Progenitor cell of endocrine pancreas (in vitro differentiated cells): ENCODE measurements at places on chromosomes 3 and 15. TPM values are rescaled to one million over a fixed set of nuclear protein-coding genes. Genes with fewer than 3 reads are reported as not detected.

GRCh38 chr3:25377042-25377441 is 51.0 kb upstream of the RARB start:
- no peak for DNase-seq

The ARGFX gene
- not detected in 2 replicates for total RNA-seq

DNA sequence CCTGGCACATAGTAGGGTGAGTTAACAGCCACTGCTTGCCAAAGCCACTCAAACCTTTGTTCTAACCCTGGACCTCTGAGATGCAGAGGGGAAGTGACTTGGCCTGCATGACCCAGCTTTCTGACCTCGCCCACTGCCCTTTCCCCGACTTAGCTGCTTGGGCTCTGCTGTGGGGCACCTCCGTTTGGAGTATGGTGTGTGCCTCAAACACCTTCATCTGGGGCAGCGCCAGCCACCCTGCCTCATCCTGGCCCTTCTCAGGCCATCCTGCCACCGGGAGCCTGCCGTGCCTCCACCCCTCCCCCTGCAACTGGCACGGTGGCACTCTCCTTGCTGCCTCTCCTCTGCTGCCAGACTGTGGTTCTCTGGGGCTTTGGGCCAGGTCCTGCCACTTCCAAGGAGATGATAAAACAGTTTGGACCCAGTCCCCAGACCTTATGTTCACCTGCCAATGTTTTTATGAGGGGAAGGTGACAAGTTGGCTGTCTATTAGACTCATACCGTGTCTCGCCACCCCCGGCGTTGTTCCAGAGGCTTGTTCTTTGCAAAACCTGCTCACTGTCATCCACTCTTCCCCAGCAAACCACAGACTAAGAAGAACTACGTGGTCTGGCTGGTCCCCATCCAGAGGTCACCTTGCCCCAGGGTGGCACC is 32.2 kb downstream of the SLC6A6 start:
- no peak for DNase-seq

The RARRES1 gene
- 1.1 and 3.3 TPM in 2 replicates for total RNA-seq

DNA sequence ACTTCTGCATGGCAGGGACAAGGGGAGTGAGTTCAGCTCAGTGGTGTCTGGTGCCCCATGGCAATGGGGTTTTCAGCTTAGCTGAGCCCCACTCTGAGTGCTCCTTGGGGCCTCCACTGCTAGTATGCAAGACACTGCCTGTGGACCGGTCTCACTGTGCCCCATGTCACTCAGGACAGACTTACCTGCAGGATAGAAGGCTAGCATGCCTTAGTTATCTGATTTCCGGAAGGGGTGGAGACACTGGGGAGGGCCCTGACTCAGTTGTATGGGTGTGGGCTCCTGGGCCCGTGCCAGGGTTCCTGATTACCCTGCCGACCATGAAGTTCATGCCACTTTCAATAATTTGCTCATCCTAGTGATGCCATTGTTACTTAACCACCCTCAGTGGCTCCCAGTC is 4.3 kb upstream of the SLC6A20 start:
- no peak for DNase-seq

DNA sequence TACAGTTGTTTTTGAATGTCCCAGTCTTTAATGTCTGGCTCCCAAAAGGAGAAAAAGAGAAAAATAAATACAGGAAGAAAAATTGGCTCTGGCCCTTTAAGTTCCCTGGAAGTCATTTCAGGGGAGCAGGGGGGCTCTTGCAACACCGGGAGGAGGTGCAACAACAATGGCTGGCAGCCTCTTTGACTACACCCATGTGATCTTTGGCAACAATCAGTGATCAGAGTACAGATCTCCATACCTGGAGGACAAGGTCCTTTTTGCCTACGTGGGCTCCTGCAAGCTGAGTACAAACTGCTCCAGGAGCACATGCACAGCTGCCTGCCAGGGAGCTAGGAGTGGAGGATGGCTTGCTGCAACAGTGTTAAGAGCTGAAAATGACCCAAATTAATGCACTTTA is 63.9 kb downstream of the GLCE start:
- no peak for DNase-seq

- no peak for DNase-seq
Measured at GRCh38 chr15:31159837-31160236, 58.3 kb upstream of the TRPM1 start.

The LSG1 gene
- total RNA-seq: 51.0 and 52.9 TPM in 2 replicates

The TF gene
- total RNA-seq: 3.8 and 4.4 TPM in 2 replicates

DNA sequence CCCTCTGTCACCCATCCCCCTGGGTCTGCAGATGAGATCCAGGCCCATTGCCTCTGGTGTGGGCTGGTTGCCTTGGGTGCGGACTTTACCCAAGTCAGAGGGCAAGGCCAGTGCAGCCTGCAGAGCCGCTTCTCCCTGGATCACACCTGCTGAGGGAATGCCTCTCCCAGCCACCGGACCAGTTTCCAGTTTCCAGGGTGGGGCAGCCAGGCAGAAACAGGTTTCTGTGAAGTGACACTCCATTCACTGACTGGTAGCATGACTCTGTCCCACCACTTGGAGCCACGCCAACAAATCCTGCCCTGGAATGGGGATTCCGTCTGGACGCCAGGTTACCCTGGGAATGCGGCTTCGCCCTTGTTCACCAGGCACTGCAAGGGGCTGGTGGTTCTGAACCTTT is 30.0 kb downstream of the PAQR5 start:
- DNase-seq: no peak

- no peak for DNase-seq
Measured at GRCh38 chr3:66598168-66598567, 97.3 kb upstream of the LRIG1 start.

The SLC22A13 gene
- 0.62 and 0.67 TPM in 2 replicates for total RNA-seq

- no peak for DNase-seq
Measured at GRCh38 chr3:31754575-31755278, 222.0 kb downstream of the STT3B start.

The PP2D1 gene
- not detected in 2 replicates for total RNA-seq

GRCh38 chr3:12797892-12798558 is 1.5 kb downstream of the CAND2 start:
- no peak for DNase-seq

DNA sequence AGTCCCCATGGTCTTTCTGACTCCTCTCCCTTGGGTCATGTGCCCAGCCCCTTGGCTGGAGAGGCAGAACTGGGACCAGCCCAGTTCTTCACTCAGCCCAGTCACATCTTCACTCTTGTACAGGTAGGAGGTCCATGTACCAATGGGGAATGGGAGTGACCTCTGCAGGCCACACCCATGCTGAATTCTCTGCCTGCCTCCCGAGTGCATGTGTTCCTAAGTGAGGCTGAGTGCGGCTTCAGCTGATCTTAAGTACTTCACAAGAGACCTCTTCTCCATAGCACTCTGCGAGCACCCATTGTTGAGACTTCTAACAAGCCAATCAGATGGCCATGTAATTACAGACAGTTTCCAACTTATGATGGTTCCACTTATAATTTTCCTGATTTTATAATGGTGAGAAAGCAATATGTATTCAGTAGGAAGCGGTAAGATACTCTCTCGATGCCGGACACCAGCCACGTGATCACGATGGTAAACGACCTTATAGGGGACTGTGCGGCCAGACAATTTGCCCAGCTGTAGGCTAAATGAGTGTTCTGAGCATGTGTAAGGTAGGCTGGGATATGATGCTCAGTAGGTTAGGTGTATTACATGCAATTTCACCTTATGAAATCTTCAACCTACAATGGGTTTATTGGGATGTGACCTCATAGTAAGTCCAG is 112.1 kb downstream of the KLF13 start:
- DNase-seq: no peak

The RGMA gene
- 11.4 and 11.8 TPM in 2 replicates for total RNA-seq

DNA sequence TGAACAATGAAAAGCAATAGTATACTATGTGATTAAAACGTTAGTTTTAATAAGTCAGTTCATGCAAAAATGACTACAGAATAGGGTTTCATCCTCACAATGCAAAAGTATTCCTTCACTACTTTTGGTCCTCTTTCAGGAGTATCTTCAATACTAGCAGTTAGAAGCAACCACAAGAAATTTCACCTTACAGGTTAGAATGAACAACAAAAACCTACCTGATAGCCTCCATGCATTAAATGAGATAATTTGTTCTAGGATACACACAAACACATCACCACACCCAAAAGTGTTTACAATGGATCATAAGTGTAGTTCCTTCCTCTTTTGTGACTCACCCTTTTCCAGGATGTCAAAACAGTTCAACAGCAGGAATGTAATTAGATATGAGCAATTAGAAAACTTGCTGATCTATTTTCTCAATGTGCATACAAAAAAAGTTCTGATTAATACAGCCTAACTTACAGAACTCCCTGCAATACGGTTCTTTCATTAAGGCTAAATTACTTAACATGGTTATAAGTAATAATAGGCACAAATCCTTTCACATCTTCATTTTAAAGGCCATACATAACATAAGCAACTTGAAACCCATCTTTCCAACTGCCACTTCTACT is 21.6 kb downstream of the UACA start:
- DNase-seq: no peak

The MYEF2 gene
- 126 and 128 TPM in 2 replicates for total RNA-seq

- no peak for DNase-seq
Measured at GRCh38 chr3:18044971-18045880, 302.8 kb upstream of the TBC1D5 start.

The LRRC31 gene
- 0.67 and 1.2 TPM in 2 replicates for total RNA-seq
